ENCODE measurements at places on chromosomes 7 and 10.

DNA sequence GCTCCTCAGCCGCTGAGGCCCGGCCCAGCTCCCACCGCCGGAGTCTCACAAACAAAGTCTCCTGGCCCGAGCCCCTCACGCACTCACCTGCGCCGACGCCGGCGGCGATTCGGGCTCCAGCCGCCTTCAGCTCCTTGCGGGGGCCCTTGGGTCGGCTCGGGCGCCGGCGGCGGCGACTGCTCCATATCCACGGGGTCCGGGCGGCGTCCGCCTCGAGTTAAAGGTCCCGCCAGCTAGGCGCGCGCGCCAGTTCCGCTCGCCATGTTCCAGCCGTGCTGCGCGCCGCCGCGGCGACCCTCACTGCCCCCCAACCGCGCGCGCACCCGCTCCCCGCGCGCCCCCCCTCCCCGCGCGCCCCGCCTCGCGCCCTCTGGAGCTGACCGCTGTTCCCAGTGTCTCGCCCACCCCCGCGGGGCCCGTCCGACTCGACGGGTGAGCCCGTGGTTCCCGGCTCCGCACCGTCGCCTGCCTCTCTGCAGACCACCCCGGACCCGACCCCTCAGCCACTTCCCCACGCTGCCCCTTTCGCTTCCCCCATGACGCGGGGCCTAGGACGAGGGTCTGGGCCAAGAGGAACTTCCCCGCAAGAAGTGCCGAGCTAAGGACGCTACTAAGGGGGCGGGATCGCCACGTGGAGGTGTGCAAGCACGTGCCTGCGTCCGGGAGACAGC, 396.1 kb downstream of the ZNF33B start:
- no peak for DNase-seq

DNA sequence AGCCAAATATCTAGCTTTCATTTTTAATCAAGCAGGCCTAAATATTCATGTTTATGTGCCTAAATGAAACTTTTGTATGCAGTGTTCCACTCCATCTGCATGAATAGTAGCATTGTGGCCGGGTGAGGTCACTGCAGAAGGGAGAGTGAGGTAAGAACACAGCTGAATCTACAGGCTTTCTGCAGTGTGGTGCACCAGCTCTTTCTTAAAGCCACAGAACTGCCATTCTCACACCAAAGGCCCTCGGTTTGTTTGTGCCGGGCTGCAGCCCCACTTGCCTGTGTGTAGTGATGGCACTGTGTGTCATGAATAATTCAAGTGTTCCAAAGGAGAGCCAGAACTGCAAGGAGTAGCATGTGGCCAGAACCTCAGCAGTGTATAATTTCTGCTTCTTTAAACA, 204.1 kb downstream of the TRIL start:
- DNase-seq: peak; percentile 70

- DNase-seq: no peak
Measured at GRCh38 chr10:87765666-87766376, 52.2 kb downstream of the ATAD1 start.

- DNase-seq: no peak
Measured at GRCh38 chr7:151351027-151351426, 9.4 kb downstream of the NUB1 start.

- DNase-seq: no peak
Measured at GRCh38 chr10:84675060-84675459, 346.7 kb downstream of the CCSER2 start.

All from astrocyte (in vitro differentiated cells and primary cell).